ENCODE measurements at places on chromosomes 3 and 15.

DNA sequence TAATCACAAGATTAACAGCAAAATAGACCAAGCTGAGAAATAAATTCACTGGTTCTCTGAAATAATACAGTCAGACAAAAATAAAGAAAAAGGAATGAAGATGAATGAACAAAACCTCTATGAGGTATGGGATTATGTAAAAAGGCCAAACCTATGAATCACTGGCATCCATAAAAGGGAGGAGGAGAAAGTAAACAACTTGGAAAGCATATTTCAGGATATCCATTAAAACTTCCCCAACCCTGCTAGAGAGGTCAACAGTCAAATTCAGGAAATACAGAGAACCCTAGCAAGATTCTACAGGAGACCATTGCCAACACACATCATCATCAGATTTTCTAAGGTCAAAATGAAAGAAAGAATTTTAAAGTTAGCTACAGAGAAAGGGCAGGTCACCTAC, 649.7 kb upstream of the CBLB start:
- 0 out of 2 replicates have a peak overlapping the region, but pooled peaks have one; percentile 9 for H3K27ac ChIP-seq
- DNase-seq = peak; percentile 50
- peaks cover 9% of the 10 kb centered on the region for H3K4me1 ChIP-seq
- H3K27me3 ChIP-seq = no peaks in the 10 kb centered on the region

DNA sequence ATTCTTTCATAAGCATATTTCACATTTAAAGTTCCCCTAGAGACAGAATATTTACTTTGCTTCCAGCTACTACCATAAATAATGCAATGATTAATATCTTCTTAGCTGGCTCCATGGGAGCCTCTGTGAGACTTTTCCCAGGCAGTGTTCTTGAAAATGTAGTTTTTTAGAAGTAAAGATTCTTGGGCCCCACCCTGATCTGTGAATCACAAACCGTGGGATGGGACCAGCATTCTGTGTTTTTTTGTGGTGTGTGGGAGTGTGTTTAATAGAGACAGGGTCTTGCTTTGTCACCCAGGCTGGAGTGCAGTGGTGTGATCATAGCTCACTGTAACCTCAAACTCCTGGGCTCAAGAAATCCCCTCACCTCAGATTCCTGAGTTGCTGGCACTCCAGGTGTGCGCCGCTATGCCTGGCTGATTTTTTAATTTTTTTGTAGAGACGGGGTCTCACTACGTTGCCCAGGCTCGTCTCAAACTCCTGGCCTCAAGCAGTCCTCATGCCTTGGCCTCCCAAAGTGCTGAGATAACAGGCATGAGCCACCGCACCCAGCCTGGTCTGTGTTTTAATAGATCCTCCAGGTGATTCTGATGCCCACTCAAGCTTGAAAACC, 83.0 kb downstream of the KLHL25 start:
- H3K27me3 ChIP-seq = no peaks in the 10 kb centered on the region
- peak overlapping the region; percentile 54 for H3K27ac ChIP-seq
- no peak overlapping the region for H3K4me3 ChIP-seq
- peak; percentile 73 for DNase-seq
- H3K4me1 ChIP-seq = peaks cover 29% of the 10 kb centered on the region

- no peak overlapping the region for H3K27ac ChIP-seq
- peaks cover 4% of the 10 kb centered on the region for H3K4me1 ChIP-seq
- no peak for DNase-seq
- H3K27me3 ChIP-seq = no peaks in the 10 kb centered on the region
- no peaks in the 10 kb centered on the region for H3K36me3 ChIP-seq
- no peak overlapping the region for H3K4me3 ChIP-seq
Measured at GRCh38 chr15:36810656-36811449, 231.4 kb downstream of the CDIN1 start.

DNA sequence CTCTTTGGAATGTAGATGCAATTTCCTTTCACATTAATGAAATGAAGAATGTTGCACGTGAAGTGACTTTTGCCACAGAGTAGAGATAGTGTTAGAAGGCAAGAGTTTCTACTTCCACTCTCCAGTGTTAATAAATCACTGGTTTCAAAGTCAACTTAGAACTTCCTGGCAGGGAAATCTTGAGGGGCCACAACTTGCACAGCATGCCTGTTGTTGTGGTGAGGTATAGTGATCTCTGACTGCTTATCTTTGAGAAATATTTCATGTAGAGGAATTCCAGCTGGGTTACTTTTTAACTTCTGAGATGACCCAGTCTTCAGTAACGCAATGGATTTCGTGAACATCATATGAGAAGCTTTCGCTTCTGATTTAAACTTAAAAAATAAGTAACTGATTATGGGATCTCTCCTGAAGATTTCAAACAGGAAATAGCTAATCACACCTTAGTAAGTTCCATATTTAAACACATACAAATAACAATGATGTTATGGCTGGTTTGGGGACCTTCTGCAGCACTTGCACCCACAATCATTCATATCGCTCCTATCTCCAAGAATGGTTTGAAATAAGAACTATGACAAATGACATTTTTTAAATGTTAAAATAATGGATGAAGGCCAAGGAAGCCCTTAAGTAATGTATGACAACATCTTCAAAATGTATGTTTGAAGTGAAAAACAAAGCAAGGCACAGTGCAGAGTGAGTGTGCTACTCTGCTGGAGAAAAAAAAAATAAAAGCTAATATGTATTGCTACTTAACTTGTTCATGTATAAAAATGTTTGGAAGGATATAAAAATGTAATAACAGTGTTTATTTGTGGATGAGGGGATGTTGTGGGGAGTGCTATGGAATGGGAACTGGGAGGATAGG, 726.5 kb upstream of the NECTIN3 start:
- H3K4me1 ChIP-seq = peaks cover 46% of the 10 kb centered on the region
- DNase-seq = no peak
- no peak overlapping the region for H3K4me3 ChIP-seq
- H3K27me3 ChIP-seq = no peaks in the 10 kb centered on the region

Measured in GM23248 (cell line).